ENCODE measurements at places on chromosomes 5 and 9.

- no peak for DNase-seq
Observed at GRCh38 chr9:34010979-34011378, 37.7 kb downstream of the UBAP2 start.

GRCh38 chr5:72390836-72391235 is 70.7 kb downstream of the PTCD2 start:
- no peak for DNase-seq

DNA sequence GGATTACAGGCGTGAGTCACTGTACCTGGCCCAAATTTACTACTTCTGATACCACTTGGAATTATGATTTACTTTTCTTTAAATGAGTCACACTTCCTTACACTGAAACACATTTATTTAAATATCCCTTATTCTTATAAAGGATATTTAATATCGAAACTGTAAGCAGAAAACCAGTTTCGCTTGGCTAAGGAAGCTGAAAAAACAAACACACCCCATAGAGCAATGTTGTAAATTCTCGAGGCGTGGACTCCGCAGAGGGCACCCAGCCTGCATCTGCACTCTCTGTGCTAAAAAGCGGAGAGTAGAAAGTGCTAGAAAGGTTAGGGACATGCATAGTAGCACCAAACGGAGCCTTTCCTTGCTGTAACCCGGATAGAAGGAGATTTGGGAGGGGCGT is 86.5 kb downstream of the HMCN2 start:
- no peak for DNase-seq

DNA sequence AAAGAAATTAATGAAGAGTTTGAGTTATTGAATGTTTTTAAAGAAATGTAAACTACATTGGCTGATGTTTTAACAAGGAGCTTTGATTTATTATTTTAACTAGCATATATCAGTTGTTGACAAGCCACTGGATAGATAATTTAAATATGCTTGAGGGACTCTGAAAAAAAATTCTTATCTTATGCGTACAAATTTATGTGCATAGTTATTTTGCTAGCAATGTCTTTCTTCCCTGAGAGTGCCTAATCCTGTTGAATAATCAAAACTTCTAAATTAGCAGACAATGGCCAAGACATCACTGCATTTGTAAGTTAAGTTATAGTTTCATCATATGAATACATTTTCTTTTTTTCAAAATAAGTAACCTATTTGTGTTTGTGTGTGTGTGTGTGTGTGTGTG is 342.3 kb downstream of the MED10 start:
- DNase-seq = no peak

DNA sequence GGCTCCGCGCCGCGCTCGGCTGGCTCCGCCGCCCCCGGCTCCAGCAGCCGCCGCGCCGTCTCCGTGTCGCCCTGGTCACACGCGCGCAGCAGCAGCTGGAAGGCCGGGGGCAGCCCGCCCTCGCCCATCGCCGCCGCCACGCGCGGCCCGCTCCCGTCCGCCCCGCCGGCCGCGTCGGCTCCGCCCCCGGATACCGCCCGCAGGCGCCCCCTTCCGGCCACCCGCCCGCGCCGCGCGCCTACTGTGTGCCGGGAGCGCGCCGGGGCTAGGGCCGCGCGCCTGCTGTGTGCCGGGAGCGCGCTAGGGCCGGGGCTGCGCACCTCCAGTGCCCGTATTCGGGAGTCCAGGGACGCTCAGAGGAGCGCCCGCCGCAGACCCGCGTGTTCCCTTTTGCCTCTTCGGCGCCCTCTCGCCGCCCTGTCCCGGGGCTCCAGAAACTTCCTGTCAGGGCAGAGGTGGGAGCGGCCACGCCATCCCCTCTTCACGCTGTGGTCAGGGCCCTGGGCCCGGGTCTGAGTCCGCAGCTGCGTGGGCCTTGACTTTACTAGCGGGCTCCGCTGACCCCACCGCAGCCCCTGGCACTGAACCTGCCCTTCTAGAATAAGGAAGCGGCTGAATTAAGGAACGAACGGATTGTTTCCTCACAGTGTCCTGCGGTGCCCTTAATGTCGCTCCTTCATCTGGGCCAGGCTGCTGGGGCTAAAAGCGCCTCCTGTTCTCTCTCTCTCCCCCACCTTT is at the start of gene ANKS6:
ANKS6 (minus strand) TSS at position 192 of the 738 bp plus-strand sequence; CDS start at position 128, 64 bp downstream.
- peak; percentile 95 for DNase-seq

DNA sequence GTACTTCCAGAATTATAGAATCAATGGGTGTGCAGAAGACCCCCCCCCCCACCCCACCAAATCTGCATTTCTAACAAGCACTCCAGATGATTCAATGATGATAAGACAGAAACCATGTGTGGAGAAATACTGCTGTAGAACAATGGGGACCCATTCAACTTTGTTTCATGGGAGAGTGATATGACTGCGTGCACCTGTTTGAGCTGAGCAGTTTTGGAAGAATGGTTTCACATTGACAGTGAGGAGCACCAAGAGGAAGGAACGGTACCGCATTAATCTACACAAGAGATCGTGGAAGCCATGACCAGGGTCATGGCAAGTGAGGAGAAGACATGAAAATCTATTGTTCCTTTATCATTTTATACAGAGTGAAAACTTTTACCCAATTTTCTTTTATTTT is 202.7 kb downstream of the CD180 start:
- DNase-seq = no peak

DNA sequence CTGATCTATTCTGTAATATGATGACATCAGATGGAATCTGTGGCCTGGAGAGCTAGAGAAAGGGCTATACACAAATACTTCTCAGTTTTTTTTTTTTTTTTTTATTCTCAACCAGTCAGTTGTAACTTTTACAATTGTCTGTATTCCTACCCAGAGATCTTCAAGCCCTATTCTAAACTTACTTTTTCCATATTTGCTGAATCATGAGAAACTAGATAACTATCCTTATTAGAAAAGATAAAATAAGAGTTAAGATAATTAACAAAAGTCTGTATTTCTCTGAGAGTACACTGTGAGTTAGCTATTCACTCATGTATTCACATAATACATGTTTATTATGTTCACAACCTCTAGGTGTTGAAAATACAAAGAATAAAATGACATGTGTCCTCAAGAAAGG is 1575.9 kb downstream of the EFNA5 start:
- no peak for DNase-seq

DNA sequence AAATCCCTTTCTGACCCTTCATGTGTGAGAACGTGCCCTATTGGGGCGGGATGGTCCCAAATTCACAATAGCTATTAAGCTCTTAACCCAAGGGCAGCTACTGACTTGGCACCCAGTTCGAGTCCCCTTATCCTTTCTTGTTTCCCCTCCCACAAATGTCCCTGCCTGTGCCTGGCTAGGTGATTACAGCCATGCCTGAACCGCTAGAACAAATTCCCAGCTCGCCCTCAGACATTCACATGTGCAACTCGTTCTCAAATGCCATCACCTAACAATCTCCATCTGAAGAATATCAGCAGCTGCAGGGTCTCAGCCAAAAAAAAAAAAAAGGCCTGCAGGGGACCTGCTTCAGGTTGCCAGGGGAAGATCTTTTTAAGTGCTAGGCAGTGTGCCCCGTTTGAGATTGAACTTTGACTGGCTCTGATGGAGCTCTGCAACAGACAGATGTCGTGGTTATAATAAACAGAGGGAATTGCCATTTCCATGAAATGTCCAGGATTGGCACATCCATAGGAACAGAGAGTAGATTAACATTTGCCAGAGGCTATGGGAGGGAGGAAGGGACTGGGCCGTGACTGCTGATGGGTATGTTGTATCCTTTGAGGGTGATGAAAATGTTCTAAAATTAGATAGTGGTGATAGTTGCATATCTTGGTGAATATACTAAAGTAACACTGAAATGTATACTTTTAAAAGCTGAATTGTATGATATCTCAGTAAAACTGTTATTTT is 347.2 kb upstream of the WWC1 start:
- no peak for DNase-seq

DNA sequence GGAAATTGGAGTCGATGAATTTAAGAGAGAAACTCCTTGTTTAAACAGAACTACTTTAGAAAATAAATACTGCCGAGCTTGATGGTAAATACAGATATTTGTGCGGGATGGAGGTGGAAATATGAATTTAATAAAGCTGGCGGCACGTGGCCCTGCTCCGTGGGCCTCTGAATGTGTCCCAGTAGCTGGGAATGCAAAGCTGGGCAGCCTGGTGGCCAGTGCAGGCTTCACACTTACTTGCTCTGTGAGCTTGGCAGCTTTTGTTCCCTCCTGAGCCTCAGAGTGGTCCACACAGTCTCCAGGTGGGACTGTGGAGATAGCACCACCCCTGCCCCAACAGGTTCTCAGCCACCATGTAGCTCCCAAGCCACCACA is 45.9 kb downstream of the BARX1 start:
- DNase-seq = no peak

GRCh38 chr5:135481909-135482311 is 29.8 kb upstream of the TIFAB start:
- no peak for DNase-seq

DNA sequence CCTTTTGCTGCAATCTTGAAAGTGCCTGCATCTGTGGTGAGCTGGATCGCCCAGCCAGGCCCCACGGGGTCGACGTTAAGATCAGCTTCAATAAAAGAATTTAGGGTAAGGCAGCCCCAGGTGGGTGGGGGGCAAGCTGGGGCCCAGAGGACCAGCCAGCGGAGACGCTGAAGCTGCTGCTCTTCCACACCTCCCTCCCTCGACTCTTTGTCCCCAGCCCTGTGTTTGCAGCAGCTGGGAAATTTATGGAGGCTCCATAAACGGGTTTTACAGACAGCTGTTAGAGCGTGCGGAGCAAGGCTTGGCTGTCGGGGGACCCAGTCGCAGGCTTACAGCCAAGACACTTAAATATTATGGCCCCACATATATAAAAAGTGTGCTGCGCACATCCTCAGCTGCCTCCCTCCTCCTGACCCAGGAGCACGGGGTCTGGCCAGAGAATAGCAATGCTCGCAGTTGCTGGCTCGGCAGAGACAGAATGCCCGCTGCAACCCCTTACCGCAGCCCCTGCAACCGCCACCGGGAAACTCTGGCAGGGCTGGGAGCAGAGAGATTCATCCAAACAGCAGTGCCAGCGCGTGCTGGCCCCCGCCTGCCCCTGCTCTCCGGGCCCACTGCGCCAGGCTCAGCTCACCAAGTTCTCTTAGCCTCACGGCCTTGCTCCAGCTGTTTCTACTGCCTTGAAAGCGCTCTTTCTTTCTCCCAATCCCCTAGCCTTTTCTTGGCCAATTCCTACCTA is 28.4 kb upstream of the MVB12B start:
- DNase-seq = no peak

DNA sequence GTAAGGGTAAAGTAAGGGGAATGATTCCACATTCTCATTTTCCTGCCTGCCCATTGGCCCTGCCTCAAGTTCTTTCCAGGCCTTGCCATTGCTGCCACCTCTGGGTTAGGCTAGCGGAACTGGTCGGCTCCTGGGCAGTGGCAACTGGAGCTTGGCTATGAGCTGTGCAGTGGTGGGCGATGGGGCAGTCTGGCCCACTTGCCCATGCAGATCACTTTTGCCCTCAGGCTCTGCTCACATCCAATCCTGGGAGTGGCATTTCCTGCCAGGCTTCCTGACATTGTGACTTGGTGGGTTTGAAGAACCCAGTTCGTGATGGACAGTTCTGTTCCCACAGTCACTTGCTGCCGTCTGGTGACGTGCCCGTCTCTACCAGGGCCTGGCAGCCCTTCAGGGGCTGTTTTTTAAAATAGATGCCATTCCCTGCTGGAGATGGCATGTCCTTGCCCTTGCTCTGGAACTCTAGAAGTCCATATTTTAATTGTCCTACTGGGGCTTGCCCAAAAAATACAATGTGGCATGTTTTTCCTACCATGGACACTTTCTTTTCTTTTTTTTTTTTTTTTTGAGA is 86.1 kb downstream of the FGF18 start:
- no peak for DNase-seq

- DNase-seq = peak; percentile 5
Observed at GRCh38 chr5:144467792-144468191, 297.1 kb downstream of the KCTD16 start.

DNA sequence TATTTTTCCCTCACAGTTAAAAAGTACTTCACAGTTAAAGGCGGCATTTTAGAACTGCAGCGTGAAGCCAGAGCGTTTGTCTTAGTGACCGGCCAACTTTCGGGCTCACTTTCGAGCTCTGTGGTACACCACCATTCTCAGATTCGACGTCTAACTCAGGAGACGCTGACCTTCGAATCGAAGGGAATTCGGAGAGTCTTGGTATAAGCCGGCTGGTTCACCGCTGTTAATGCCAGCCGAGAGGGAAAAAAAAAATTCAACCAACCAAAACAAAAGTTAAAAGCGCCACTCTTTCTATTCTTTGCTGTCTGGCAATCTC is 544 bp upstream of the SNX24 start:
- no peak for DNase-seq

- peak; percentile 91 for DNase-seq
Observed at GRCh38 chr9:124251605-124252378, 6.0 kb upstream of the NEK6 start.

GRCh38 chr5:111975133-111975532 is 218.1 kb upstream of the NREP start:
- no peak for DNase-seq

DNA sequence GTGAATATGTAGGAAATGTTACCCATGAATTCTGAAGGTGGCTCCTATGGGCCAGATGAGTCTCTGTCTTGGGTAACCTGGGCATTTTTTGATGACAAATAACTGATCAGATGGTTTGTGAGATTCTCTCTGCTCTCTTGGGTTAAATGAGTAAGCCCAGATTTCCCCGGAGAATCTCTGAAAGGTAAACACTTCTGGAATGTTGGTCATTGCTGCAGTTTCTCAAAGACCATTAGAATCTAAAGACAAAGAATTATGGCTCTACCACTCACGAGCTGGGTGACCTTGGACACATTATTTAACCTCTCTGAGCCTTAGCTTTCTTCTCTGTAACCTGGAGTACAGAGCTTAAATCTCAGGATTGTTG is 191.2 kb downstream of the DAB2IP start:
- peak; percentile 64 for DNase-seq

- DNase-seq = no peak
Observed at GRCh38 chr5:1540831-1541701, 17.3 kb upstream of the LPCAT1 start.

- no peak for DNase-seq
Observed at GRCh38 chr5:159091596-159092331, 8.0 kb downstream of the EBF1 start.

- DNase-seq = no peak
Observed at GRCh38 chr9:37798677-37799076, 1.9 kb upstream of the DCAF10 start.

GRCh38 chr5:168298949-168299348 is 7.5 kb downstream of the WWC1 start:
- no peak for DNase-seq

DNA sequence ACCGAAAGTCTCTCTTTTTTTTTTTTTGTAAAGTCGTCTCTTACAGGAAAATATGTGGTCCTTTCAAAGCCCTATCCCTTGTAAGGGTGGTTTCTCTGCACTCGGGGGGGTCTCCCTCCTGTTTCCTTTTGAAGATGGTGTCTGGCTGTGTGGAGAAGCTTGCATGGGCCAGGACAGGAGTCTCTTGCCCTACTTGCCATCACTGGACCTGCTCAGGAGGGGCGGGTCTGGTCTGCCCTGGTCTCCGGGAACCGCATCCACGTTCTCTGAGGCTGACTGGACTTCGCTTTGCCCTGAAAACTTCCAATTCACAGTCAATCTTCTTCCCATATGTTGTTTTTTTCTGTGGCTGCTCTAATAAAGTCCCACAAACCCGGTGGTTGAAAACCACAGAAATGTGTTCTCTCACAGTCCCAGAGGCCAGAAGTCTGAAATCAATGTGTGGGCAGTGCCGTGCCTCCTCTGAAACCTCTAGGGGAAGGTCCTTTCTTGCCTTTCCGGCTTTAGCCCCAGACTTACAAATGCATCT is 92.9 kb upstream of the IER5L start:
- DNase-seq = no peak

Measured in H54 (cell line).